GM23248 (cell line): ENCODE measurements at places on chromosomes 4 and X. TPM values are rescaled to one million over a fixed set of nuclear protein-coding genes. Genes with fewer than 3 reads are reported as not detected.

DNA sequence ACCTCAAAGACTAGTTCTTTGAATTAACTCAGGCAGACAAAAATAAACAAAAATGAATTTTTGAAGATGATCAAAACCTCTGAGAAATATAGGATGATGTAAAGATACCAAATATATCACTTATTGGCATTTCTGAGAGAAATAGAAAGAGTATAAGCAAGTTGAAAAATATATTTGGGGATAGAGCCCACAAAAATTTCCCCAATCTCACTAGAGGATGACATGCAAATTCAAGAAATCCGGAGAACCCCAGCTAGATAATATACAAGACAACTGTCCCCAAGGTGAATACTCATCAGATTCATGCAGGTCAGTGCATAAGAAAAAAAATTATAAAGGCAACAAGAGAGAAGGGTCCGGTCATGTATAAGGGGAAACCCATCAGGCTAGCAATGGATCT is 129.1 kb downstream of the CXXC4 start:
- DNase-seq, result no peak

- no peak for DNase-seq
These were observed 15.3 kb downstream of the TKTL1 start for GRCh38 chrX:154310616-154311536.

DNA sequence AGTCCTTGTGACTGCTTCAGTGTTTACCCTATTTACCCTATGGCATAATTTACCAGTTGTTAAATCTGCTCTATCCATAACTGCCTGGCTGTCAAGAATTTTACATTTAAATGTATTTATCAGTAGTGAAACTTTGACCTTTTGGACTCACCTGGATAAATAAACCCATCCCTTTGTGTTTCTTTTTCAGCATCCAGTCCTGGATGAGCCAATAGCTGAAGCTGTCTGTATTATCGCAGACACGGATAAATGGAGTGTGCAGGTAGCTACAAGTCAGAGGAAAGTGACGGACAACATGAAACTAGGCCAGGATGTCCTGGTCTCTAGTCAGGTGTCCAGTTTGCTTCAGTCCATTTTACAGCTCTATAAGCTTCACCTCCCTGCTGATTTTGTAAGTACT is 122.4 kb downstream of the FNIP2 start:
- no peak for DNase-seq

Gene RAP2C
- 18.3 and 21.2 TPM in 2 replicates for total RNA-seq

- no peak for DNase-seq
These were observed 15.3 kb upstream of the UBA1 start for GRCh38 chrX:47178337-47178736.

DNA sequence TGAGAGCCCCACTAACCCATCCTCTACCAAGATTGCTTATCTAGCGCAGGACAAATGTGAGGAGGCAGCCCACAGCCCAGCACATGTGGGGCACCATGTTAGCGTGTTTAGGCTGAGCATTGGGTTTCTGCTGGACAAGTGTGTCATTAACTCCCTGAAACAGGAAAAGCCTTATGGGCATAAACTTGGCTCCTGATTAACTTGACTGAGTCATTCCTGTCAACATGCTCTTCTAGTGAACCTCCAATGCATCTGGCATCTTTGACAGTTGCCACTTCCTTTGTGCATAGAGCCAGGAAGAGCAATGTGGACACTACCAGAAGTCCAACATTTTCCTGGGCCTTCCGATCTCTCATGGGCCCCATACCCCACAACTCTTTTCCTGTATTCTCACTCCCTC is 2.5 kb downstream of the SPIN2A start:
- DNase-seq, result no peak

DNA sequence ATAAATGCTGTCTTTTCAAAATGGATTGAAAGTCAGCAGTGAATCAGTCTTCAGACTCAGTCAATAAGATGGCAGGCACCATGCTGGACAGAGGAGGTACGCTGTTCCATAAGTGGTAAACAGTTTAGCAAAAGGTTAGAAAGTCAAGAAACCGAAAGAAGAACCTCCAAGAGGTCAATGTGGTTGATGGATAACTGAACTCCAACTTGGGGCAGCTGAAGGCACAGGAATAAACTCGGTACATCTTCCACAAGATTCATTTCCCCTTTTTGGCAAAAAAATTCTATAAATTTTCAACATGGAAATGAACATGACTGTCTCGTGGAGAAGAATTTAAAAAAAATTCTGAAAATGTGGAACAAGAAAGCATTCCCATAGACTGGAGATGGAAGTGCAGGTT is 18.4 kb upstream of the SEL1L3 start:
- no peak for DNase-seq

Gene ASB12
- total RNA-seq, result 0.22 TPM in 1 of 2 replicates, not detected in the other

DNA sequence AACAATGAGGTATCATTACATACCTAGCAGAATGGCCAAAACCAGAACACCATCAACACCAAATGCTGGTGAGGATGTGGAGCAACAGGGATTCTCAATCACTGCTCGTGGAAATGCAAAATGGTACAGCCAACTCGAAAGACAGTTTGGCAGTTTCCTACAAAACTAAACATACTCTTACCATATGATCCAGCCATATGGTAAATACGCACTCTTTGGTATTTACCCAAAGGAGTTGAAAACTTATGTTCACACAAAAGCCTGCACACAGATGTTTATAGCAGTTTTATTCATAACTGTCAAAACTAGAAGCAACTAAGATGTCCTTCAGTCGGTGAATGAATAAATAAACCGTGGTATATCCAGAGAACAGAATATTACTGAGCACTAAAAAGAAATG is 7.8 kb downstream of the CASP3 start:
- no peak for DNase-seq

Gene KLB
- total RNA-seq, result not detected in 2 replicates

DNA sequence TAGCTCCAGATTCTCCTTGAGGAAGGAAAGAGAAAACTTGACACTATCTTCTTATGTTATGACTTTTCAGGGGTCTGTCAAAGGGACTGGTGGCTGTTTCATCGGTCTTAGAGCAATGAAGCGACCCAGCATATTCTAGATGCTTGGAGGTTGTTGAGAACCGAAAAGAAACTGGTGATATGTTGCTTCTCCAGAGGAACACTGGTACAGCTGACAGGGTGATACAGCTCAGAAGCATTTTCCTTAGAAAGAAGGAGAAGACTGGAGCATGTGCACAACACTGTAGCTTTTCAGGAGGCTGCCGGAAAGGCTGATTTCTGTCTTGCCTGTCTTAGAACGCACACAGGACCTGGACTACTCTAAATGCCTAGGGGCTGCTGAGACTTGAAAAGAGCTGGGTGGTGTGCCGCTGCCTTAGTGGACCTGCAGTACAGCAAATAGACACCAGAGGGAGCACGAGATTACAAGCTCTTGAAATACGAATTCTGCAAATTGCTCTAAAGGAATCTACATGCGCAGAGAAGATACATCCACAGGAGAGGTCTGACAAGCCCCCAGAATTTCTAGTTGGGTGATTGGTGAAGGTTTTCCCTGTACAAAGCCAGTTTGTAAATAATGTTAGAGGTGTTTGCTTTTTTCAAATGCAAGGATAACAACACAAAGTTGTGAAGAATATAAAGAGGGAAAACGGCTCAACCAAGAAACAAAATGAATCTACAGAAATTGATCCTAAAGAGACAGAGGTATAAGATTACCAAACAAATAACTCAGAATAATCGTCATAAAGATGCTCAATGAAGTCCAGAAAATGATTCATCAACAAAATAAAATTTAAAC is 223.1 kb upstream of the DMD start:
- peak; percentile 39 for DNase-seq

- no peak for DNase-seq
These were observed 632.6 kb upstream of the INTU start for GRCh38 chr4:127000110-127000509.
